ENCODE measurements at places on chromosomes 16 and 17.

GRCh38 chr17:74011966-74012365 lies 191.5 kb upstream of the RPL38 start:
- DNase-seq = no peak

DNA sequence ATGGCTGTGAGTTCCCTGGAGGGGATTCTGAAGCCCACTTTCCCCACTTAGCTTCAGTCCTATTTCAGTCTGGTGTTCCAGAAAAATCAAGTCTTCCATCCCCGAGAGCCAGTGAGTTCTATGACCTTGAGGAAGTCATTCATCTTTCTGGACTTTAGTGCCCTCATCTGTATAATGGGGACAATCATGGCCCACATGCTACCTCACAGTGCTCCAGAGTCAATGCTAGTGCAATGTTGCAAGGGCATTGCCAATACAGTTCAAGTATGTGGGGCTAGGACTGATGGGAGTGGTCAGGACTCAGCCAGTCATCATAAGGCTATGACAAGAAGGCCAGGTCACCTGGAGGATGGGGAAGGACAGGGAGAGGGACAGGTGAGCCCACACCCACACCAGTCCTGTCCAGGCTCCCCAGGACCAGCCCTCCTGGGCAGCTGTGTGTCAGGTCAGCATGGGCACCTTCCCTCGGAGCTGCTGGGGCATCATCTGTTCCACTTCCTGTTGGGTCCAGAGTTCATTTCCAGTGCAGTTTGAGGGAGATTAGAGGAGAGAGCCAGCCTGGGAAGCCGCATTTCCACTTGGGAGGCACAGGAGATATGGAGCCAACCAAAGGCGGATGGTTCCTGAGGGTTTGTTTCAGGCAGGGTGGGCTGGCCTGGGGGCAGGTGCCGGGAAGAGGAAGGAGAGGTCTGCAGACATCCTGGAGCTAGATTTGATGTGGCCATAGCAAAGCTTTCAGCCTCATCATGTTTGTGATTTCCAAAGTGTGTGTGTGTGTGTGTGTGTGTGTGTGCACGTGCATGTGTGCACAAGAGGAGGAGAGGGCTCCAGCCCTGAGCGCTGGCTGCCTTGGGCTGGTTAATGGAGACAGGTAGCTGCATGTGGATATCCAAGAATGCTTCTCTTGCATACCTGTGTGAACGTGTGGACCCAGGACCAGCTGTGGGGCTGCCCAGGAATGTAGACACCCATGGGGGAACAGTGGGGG lies 3.9 kb upstream of the WNT9B start:
- DNase-seq = no peak

DNA sequence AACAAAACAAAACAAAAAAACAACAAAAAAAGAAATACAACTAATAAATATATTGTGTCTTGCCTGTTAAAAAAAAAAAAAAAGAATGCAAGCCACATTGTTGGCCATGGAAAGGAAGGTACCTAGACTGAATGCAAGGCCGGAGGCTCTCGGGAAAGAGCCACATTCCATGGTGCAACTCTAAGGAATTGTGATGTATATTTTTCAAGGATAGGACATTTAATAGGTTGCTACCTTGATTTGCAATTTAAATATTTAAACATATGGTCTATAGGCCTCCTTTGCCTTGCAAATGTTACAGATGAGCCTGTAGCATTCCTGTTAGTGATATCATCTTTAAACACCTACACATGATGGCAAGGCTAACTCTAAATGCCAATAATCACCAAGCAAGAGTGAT lies 650.9 kb downstream of the TOX3 start:
- no peak for DNase-seq

- no peak for DNase-seq
Measured at GRCh38 chr16:56075732-56076388, 115.4 kb upstream of the GNAO1 start.

- DNase-seq = no peak
Measured at GRCh38 chr17:83065660-83066542, 13.5 kb upstream of the METRNL start.

GRCh38 chr16:80418517-80419355 lies 122.1 kb upstream of the DYNLRB2 start:
- no peak for DNase-seq

- DNase-seq = no peak
Measured at GRCh38 chr16:9302072-9302471, 210.6 kb downstream of the HAPSTR1 start.

DNA sequence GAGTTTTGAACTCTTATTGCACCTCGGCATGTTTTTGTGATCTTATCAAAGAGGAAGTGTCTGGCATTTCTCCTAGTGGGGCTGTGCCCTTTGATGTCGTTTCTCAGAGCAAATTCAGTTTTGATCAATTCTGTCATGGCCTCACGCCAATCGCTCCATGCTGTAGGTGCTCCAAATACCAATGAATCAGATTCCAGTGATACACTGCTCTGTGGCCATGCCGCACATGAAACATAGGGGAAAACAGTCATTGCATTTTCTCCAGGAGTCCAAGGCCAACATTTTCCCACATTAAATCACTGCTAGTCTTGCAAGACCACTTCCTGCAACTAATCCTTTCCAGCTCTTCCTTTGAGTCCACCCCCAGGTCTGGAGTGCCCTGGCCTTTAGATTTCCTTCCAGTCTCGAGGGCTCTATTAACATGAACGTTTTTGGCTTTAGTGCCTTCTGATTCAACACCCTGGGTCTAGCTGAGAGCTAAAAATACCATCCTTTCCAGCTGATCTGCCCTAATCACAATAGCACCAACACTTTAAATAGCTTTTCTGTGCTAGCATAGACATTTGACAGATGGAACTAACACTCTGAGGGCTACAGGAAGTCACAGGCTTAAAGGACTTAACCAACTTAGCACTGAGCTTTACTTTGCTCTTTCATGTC lies 18.2 kb upstream of the RASL10B start:
- DNase-seq = no peak

GRCh38 chr17:2949469-2950044 lies 113.8 kb downstream of the OR1D5 start:
- no peak for DNase-seq

DNA sequence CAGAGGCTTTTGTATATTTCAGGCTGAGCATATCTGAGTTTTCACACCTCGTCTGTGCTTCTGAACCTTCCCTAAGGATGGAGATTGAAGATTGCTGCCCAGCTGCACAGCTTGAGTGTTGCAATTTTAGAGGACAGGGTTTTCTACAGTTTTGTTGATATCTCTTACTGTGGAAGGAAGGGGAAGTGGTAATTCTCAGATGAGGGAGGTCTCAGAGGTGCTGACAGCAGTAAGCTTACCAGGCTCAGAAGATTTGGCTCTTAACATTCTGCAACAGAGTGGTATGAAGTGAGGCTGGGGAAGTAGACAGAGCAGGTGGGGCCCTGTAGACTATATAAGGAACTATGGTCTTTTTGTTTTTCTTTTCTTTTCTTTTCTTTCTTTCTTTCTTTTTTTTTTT lies 45.8 kb upstream of the ARHGAP17 start:
- DNase-seq = peak; percentile 60

DNA sequence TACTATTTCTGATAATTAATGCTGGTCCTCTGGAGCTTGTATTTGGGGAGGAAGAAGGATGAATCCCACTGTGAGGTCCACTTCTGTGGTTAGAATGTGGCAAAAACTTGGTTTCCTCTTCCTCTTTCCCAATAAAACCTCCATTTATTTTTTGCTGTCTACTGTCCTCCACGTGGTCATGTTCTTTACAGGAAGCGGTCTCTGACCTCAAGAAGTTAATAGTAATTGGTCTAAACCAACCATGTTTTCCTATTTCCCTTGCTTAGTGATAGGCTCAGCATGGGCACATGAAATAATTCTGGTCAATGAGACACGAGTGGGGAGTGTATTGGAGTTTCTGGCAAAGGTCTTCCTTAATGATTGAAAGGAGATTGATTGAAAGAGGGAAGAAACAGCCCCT lies 33.9 kb downstream of the CHP2 start:
- DNase-seq = no peak

DNA sequence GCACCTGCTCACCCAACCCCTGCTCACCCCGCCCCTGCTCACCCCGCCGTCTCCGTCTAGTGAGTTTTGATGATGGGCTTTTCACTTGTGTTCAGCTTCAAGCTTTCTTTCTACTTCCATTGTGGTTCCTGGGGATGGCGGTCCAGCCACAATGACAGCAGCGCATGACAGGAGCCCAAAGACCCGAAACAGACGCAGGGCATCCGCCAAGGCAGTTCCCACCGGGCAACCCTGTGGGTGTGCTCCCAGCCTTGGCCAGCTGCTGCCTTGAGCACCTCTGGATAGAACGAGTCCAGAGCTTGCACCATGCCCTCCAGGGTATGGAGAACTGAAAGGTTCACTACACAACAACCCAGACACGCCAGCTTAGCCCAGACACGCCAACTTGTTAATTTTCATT lies 92.9 kb upstream of the CHMP6 start:
- DNase-seq = no peak

- no peak for DNase-seq
Measured at GRCh38 chr17:30952638-30953393, 18.0 kb upstream of the RNF135 start.

DNA sequence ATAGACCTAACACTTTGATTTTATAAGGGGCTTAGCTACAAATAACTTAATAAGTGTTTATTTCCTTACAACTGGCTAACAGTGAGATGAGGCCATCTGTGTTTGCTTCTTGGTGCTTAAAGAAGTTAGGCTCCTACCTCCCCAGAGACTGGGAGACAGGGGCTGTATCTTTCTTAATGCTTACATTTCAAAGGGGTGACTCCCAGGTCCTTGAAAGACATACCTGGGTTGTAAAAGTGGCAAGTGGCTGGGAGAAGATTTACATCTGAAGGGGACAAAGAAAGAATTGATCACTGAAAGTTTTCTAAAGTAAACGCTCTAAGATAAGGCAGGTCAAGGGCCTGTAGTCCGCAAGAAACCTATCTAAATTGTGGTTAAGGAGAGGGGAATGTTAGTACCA lies 196.8 kb downstream of the CNTNAP4 start:
- DNase-seq = no peak

DNA sequence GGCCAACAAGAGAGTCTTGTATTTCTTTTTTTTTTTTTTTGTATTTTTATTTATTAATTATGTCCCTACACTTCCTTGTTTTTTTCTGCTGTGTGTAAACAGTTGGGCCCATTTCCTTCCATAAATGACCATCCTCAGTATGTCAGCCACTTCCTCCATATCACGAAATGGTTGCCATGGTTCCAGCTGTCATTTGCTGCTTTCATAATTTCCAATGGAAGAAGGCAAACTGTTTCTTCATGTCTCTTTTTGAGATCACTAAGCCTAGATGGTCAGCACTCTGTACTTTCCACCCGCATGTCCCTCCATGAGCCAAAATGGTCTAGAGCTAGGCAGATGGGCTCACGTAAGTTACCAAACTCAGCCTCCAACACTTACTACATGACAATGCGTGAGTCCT lies 133.5 kb upstream of the FOXF1 start:
- DNase-seq = no peak

- no peak for DNase-seq
Measured at GRCh38 chr16:17775061-17775460, 304.3 kb upstream of the XYLT1 start.

GRCh38 chr17:82636626-82637598 lies 11.3 kb downstream of the WDR45B start:
- DNase-seq = no peak

DNA sequence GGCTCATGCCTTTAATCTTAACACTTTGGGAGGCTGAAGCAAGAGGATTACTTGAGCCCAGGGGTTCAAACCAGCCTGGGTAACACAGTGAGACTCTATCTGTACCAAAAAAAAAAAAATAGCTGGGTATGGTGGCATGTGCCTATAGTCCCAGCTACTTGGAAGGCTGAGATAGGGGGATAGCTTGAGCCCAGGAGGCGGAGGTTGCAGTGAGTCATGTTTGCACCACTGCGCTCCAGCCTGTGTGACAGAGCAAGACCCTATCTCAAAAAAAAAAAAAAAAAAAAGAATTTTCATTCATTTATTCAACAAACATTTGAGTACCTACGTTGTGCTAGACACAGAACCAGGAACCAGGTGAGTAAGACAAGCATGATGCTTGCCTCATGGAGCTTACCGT lies 73.6 kb upstream of the MRTFB start:
- DNase-seq = no peak

GRCh38 chr17:41633556-41634199 lies 9.3 kb upstream of the KRT17 start:
- no peak for DNase-seq

DNA sequence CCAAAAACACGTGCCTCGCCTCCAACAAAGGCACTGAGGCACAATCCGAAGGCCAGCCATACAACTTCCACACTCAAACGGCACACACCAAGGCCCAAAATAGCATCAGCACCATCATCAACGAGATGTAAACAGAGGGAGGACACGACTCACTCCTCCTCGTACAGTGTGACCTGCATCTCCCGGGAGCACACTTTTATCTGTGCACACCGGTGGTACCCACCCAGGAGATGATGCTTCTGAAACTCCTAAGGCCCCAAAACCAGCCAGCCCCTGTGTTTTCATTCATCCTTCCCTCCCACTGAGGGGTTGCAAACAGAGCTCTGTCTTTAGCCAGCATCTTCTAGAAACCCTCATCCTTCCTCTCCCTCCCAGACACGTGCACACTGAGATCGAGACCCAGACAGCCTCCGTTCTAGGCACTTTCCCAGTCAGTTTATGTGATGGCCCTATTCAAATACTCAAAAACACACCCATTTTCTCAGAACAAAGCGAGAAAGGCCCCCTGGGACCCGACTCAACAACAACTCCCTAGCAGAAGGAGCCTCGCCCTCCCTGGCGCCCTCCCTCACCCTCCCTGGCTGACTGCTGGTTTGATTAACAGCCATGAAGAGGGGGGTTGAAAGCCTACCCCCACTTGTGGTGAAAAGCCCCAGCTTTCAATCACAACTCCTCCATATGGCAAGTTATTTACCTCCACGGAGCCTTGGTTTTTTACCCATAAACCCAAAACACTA lies 76.3 kb downstream of the GAS7 start:
- DNase-seq = peak; percentile 42

DNA sequence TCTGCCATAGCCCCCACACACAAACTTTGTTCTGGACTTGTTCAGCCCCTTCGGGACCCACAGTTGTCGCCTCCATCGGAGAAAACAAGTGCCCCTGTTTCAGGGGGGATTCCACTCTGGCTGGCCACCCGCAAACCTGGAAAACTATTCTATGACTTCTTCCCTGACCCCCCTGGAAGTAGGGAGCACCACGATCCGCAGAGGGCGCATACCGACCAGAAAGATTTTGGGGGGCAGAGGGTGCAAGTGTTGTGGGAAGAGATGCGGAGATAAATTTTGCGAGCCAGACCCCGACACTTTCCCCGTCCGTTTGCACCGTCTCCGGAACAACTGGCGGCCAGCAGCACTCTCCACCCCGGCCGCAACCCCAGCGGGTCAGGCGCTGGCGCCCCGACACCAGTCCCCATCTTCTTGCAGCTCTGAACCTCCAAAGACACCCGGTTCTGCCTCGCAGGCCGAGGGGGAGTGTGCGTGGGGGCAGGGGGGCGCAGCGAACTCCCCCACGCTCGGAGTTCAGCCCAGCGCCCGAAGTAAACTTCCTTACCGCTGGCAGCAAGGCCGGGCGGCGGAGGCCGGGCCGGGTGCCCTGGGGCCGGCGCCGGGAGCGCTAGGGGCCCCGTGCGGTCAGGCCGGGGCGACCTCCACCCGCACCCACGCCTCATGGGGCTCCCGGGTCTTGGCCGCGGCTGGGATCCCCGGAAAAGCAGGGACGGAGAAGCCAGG lies 744 bp downstream of the SALL1 start:
- no peak for DNase-seq

- DNase-seq = no peak
Measured at GRCh38 chr16:57834936-57835335, 32.6 kb upstream of the KIFC3 start.

- DNase-seq = no peak
Measured at GRCh38 chr17:15444805-15445204, 22.6 kb downstream of the CDRT4 start.

GRCh38 chr16:58859958-58860669 lies 126.0 kb upstream of the GOT2 start:
- no peak for DNase-seq
